Stomach (tissue), 19 donors: ENCODE measurements at places on chromosomes 1 and 21. TPM values are rescaled to one million over a fixed set of nuclear protein-coding genes. Genes with fewer than 3 reads are reported as not detected.

DNA sequence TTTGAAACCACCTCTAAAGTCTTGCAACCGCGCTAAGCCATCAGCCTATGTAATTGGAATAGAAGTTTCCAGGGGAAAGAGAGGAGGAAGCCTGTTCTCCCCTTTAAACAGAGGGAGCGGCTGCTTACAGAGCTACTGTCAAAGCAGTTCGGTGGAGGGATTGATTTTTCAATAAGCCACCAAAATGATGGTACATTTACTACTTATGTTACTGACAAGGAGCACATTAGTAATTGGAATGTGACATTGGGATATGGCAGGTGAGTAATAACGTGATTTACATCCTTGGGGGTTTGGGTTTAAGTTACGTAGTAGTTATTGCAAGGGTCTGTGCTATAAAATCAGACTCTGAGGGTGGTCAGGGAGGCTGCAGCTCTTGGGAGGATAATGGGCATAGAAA lies 257.3 kb downstream of the KAZN start:
- no peak for DNase-seq

DNA sequence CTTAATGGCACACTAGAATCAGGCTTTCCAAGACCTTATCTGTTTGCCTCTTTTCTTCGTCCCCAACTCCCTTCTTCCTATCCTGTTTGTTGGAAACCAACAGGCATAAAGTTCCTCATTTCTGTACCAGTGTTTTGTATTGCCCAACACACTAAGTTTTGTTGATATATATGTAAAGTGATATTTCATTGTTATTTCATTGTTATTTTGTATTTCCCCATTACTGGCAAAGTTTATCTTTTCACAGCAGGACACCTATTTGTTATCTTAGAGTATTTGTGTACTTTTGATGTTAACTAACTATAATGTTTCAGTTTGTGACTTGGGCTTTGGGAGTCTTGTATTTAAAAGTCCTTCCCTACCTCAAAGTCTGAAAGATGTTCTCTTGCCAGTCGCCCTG lies 27.1 kb downstream of the FAM20B start:
- DNase-seq: no peak

- no peak for DNase-seq
Observed at GRCh38 chr1:117573386-117574023, 32.3 kb upstream of the TENT5C start.

DNA sequence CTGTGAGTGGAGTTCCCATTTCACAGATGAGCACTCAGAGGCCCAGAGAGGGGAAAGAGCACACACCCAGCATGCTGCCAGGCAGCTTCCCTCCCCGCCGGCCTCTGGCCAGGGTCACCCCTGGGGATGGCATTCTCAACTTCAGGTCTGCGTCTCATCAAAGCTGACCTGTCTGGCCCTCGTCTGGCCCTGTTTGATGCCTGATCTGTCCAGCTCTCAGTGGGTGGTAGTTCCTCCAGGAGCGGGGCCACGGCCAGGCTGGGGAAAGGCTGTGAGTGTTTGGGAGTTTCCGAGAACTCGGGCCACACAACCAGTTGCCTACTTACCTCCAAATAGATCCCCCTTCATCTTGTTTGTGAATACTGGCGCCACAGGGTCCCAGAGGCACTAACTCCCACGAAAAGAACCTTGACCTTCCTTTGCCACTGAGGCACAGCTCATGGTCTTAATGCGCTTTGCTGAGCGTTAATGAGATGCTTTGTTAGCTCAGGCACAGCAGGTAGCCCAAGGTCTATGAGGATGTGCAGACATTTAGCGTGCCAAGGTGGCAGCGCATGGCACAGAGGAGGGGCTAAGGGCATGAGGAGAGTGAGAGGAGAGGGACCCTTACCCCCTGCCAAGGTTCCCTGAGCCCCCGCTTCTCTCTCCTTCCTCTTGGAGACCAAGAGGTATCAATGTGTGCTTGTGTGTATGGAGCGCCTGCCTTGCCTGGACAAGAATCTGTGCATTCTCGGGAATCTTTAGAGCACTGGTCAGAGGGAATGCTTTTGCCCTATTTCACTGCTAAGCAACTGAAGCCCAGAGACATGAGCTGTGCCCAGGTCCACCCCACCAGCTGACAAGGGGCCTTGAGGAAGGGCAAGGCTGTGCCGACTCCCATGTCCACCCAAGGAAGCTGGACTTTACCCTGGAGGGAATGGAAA lies 61.2 kb downstream of the DISP3 start:
- DNase-seq: no peak

Gene PDE9A
- 16.8 TPM for total RNA-seq

DNA sequence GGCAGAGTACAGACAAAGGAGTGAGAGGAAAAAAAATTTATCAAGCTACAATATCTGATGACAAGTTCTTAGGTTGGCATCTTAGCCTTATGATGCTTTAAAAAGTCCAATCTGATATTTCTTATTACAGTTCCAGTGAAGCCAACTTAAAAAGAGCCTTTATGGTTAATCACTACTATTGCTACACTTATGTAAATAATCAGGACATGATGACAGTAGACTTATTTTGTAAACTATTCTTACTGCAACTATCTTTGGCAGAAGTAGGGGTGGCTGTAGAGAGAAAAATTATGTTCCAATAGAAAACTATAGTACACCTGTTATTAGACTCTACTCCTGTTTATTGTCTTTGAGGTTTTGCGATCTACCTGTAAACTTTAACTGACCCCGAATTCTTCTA lies 25.8 kb upstream of the NUF2 start:
- no peak for DNase-seq

GRCh38 chr1:230153641-230154296 lies 86.7 kb downstream of the GALNT2 start:
- DNase-seq: peak; percentile 48

DNA sequence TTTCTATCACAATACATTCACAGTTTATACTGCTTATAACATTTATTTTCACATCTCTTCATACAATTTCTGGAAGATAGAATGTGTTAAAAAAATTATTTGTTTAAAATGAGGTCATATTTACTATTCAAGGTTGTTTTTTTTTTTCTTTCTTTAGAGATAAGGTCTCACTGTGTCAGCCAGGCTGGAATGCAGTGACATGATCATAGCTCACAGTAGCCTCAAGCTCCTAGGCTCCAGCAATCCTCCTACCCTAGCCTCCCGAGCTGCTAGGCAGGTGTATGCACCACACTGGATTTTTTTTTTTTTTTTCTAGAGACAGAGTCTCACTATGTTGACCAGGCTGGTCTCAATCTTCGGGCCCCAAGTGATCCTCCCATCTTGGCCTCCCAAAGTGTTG lies 19.0 kb upstream of the RNF11 start:
- DNase-seq: no peak

DNA sequence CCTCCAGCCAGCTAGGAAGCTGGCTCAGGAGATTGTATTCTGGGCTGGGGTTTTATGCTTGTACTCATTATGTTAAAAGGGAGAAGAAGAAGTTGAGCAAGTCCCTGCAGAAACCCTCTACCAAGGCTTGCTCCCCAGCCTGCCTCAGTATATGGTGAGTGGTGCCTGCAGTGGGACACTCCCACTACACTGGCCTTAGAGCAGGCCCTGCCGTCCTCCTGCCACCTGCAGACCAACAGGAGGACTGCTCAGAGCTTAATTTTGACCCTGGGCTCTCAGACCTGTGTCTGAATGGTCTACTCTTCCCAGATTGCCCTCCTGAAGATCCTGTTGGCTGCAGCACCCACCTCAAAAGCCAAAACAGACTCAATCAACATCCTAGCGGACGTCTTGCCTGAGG lies 13.0 kb downstream of the STRIP1 start:
- no peak for DNase-seq

DNA sequence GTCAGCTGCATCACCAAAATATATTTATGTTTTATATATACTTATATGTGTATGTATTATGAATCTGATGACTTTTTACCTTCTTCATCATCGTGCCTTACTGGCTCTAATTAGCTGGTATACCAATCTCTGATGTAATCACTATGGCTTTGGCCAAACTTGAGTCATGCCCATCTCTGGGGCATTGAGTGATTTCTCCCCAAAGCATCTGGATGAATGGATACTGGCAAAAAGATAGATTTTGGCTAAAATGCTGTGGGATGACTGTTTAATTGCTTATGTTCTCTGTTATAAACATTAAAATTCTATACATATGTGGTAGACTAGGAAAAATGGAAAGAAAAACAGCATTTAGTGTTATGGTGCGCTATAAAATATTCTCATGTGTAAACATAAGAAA lies 19.6 kb downstream of the CDKN2C start:
- no peak for DNase-seq

Gene REN
- total RNA-seq: not detected

Gene ALX3
- not detected for total RNA-seq

- peak; percentile 86 for DNase-seq
Observed at GRCh38 chr1:44405031-44405797, at the start of gene RNF220. Gene RNF220, plus strand, starts transcription at chr1:44405255.

DNA sequence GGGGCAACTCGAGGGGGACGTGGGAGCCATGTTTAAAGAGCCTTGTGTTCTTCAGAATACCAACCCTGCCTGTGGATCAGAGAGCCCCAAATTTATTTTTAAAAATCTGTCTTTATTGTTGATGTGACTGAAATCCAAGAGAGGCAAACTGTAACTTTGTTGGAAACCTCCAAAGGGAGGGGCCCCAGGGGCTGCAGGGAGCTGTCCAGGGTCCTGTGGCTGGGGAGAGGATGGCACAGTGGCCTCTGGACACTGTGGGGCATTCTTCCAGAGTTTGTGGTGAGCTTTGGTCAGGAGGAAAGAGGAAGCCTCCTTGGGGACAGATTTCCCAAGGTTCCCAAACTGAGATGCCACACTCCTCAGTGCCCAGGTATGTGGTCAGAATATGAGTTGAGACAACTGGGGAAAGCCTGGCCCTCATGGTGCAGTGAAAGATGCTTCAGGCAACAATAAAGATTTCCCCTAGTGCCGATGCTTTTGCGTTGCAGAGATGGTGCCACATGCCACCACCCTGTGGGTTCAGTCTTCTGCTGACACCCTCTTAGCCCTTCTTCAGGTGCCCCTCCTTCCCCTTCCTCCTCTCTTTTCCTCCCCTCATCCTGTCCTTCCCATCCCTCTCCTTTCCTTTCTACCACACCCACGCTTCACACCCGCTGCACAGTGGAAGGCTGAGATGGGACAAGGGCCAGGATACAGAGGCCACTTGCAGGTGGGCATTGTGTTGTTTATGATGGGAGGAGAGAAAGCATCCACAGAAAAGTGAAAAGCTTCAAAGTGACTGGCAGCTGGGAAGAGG lies 122.1 kb downstream of the UCK2 start:
- peak; percentile 36 for DNase-seq

GRCh38 chr1:25519624-25520023 lies 23.8 kb upstream of the LDLRAP1 start:
- no peak for DNase-seq
